ENCODE measurements at places on chromosomes 16 and 17.
A peak's percentile ranks its signal among the peaks of the same experiment; 100 is the strongest.

- peak; percentile 71 for DNase-seq
Measured at GRCh38 chr16:4200000-4200780, 41.7 kb downstream of the SRL start.

DNA sequence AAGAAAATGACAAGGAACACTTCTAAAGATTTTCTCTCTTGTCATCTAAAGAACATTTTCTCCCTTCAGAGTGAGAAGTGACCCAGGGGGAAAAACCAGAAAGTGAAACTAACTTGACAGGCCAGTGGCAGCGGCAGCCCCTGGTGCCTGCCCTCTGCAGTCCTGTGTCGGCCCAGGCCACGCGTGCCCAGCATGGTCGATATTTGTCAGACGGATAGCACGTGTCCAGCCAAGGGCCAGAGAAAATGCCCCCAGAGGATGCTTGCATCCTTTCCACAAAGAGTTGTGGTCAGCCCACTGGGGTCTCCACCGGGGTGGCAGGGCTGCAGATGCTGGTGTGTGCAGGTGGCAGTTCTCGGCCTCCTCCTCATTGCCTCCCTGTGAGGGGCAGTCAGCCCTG is 176.6 kb downstream of the RAB11FIP4 start:
- no peak for DNase-seq

DNA sequence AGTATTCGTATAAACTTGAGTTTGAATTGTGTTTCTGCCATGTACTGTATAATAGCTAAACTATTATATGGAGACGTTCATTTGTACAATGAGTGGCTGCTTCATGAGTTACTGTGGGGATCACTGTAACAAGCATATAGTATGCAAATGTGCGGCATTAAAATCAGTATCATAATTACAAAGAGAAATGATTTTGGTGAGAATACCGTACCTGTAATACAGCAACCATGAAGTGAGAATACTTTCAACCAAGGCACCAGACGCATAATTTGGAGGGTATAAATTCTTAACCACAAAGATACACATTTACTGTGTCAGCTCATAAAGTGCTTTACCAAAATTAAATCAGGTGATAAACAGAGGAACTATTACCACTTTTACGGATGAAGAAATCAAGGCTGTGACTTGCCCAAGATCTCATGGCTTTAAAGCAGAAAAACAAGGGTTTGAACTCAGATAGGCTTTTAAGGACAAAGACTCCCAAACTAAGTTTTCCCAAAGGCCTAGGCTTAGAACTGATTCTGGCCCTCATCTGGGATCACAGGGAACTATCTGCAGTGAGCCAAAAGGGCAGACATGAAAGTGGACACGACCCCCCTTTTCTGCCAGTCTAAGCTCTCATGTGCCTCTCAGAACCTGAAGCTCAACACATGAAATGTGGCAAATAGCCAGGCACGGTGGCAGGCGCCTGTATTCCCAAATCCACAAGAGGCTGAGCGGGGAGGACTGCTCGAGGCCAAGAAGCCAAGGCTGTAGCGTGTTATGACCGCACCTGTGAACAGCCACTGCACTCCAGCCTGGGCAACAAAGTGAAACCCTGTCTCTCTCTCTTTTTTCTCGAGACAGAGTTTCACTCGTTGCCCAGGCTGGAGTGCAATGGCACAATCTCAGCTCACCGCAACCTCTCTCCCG is 6.4 kb downstream of the RPS15A start:
- DNase-seq = no peak

DNA sequence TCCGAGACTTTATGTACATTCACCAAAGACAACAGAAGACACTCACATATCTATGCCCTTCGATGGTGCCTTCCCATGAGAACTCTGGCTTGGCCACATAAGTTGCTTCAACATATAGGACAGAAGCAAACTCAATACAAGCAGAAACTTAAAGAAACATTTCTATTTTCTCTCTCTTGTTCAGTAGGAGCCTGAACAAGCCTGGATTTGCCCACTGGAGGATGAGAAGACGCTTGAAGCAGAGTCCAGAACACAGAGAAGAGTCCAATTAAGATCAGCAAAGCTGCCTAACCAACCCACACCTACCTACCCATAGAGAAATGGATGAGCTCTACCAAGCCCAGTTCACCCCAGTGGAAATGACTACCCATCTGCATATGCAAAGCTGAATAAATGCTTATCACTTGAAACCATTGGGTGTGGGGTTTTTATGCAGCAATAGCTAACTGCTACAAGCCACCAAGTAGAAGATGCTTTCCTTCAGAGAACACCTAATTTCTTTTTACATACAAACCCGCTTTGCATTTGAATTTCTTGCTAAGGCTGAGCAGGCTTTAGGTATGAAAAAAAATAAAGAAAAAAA is 337.9 kb upstream of the DYNLRB2 start:
- no peak for DNase-seq

DNA sequence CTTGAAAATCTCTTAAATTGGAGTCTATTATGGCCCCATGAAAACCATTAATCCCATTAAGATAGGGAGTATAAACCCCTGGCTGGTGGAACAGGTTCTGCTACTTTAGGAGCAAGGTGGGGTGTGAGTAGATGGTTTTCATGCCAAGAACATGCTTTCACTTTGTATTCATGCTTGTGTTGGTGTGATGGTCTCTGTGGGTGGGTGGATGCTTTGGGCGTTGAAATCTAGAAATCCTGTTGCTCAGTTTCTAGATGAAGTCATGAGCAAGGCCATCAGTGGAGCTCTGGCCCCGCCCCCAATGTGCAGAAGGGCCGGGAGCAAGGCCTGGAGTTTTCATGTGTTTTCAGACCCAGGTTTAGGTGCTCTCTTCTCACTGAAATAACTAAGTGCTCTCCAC is 20.1 kb downstream of the PLD6 start:
- no peak for DNase-seq

- DNase-seq = no peak
Measured at GRCh38 chr16:25501530-25502255, 190.1 kb upstream of the HS3ST4 start.

- DNase-seq = peak; percentile 74
Measured at GRCh38 chr16:69709456-69710084, 16.8 kb downstream of the NQO1 start.

Data from EH (cell line).